Astrocyte (in vitro differentiated cells and primary cell): ENCODE measurements at places on chromosomes 1 and 21.

DNA sequence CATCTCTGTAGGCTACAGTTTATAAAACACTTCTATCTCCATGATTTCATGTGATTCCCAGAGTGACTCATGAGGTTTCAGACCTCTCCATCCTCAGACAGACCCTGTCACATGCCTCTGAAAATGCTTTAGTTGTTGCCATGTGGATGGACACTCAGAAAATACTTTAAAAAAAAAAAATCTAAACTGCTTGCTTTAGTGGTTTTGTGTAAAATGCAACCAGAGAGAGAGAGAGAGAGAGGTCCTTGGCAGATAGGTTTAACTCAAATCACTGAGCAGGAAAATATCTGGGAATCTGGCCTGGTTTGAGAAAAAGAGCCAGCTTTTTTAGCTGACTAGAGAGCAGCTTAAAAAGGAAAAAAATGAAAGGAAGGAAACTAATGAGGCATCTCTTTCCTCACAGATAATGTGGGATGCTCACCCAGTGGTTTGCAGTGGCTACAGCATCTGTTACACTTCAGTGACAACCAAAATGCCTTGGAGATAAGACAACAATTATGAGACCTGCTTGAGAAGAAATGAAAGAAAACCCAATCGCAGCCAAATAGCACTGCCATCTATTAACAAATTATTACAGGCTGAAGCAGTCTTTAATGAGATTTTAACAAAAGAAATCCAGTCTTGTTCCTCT lies 54.6 kb upstream of the SYT14 start:
- peaks cover 53% of the 10 kb centered on the region for H3K4me1 ChIP-seq
- no peaks in the 10 kb centered on the region for H3K36me3 ChIP-seq
- H3K27me3 ChIP-seq: no peaks in the 10 kb centered on the region
- peak overlapping the region; percentile 40 for H3K4me3 ChIP-seq
- peak; percentile 96 for DNase-seq
- peak overlapping the region; percentile 97 for H3K27ac ChIP-seq

DNA sequence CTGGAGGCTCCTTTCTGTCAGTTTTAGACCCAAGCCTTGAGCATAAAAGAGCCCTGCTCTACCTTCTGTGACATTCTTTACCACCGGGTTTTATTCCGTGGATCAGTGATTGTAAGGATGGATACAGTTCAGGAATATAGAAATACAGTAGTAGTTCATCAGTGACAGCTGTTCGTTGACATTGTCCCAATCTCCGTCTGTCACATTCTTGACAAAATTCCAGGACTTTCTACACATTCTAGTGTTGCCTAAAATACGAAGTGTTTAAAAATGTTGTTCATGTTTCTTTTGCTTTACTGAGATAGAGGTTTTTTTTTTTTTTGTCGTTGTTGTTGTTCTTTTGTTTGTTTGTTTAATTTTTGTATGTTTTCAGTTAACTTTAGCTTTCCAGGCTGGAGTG lies 29.9 kb downstream of the MAP10 start:
- no peak overlapping the region for H3K27ac ChIP-seq
- no peaks in the 10 kb centered on the region for H3K36me3 ChIP-seq
- no peaks in the 10 kb centered on the region for H3K4me1 ChIP-seq
- DNase-seq: no peak
- no peaks in the 10 kb centered on the region for H3K27me3 ChIP-seq

GRCh38 chr1:24939040-24939674 lies 9.1 kb upstream of the RUNX3 start:
- peaks cover 15% of the 10 kb centered on the region for H3K27me3 ChIP-seq
- H3K27ac ChIP-seq: no peak overlapping the region
- H3K36me3 ChIP-seq: no peaks in the 10 kb centered on the region
- DNase-seq: no peak

DNA sequence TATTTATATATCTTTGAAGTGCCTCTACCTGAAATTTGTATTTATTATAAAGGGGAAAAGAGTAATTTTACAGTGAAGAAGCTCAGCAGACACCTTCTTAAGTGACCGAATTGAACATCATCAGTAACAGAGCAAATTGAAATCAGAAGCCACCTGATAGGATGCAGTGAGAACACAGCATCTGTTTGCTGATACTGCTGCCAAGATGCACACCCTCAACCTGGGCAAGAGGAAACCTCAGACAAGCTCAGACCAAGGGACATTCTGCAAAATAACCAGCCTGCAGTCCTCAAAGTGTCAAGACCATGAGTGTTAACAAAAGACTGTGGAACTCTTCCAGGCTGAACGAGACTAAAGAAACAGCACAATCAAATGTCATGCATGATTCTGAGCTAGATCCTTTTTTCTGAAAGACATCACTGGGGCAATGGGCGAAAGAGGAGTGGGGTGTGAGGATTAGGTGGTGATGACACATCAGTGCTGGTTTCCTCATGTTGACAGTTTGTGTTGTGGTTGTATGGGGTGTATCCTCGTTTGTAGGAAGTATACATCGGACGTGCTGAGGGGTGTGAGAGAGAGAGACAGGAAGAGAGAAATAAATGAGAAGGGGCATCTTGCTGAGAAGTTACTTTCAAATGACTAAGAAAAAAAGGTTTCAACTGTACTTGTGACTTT lies 103.7 kb downstream of the ABCA4 start:
- H3K36me3 ChIP-seq: no peaks in the 10 kb centered on the region
- H3K27ac ChIP-seq: no peak overlapping the region
- H3K4me1 ChIP-seq: peaks cover 24% of the 10 kb centered on the region
- H3K27me3 ChIP-seq: no peaks in the 10 kb centered on the region
- DNase-seq: no peak

- DNase-seq: no peak
- H3K27ac ChIP-seq: no peak overlapping the region
- H3K4me1 ChIP-seq: no peaks in the 10 kb centered on the region
- no peaks in the 10 kb centered on the region for H3K36me3 ChIP-seq
These were observed 2.2 kb downstream of the OR10Z1 start for GRCh38 chr1:158607296-158607695.

DNA sequence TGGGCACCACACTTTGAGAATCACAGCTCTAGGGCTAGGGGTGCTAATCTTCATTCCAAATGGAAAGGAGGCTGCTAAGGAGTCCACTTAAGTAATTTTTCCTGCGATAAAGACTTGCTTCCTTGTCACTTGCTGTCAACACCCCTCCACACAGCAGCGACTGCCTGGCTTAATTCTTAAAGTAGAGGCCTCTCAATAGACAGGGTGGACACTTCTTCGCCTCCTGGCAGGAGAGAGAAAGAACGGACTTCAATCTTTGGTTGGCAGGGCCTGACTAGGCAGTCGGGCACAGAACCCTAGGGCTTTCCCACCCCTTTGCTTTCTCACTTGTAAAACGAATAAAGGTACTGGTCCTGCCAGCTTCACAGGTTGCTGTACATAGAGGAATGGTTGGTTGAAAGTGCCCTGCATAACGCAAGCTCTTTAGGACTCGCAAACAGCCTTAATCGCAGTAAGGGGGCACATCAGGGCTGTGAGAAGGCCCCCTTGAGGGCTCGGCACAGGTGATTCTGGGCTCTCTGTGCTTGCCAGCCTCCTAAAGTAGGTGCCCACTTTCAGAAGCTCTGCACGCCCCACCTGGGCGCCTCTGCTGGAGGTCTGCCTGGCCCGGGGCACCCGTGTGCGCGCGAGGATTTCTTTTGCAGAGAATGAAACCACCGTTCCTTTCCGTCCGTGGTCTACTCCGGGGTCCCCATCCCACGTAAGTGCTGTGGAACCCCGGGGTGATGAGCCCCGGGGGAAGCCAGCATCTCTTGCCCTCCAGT lies 47.6 kb upstream of the CD34 start:
- H3K4me1 ChIP-seq: peaks cover 6% of the 10 kb centered on the region
- H3K36me3 ChIP-seq: no peaks in the 10 kb centered on the region
- DNase-seq: no peak
- H3K27me3 ChIP-seq: no peaks in the 10 kb centered on the region
- peak overlapping the region; percentile 60 for H3K4me3 ChIP-seq
- no peak overlapping the region for H3K27ac ChIP-seq

DNA sequence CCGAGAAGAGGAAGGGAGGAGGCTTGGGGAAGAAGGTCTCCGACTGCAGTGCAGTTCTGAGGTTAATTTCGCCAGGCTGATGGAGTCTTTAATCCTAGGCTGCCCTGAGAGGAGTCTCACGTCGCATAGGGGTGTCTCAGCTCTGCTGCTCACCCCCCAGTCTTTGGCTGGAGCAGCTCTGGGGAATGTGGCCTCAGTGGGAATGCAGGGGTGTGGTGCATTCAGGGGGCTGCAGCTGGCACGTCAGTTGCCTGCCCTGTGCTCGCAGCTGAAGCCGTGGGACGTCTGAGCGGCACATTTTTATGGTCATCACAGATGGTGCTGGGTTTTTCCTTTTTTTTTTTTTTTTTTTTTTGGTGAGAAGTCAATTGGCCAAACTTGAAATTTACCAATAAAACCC lies 38.2 kb downstream of the ACTN2 start:
- H3K36me3 ChIP-seq: no peaks in the 10 kb centered on the region
- no peaks in the 10 kb centered on the region for H3K4me1 ChIP-seq
- H3K27ac ChIP-seq: no peak overlapping the region
- H3K4me3 ChIP-seq: no peak overlapping the region
- no peaks in the 10 kb centered on the region for H3K27me3 ChIP-seq

DNA sequence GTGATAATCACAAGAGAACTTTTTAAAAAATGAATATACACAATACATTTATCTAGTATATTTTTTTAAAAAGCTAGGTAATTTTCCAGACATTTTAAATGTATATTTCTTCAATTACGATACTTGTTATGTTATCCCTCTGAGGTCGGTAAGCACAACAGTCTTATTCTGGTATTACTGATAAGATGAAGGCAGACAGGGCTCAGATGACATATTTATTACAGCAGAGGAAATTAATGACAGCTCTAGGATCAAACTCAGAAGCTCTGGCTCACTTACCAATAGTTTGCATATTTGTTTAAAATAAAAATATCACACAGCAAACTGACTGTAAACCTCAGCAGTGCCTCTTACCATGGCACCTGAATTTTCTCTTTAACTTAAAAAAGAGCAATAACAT lies 1347.0 kb upstream of the ADGRL2 start:
- no peaks in the 10 kb centered on the region for H3K4me1 ChIP-seq
- no peak overlapping the region for H3K27ac ChIP-seq
- no peaks in the 10 kb centered on the region for H3K27me3 ChIP-seq
- no peak for DNase-seq
